HTR-8/SVneo (cell line): ENCODE measurements at places on chromosomes 4 and X.

GRCh38 chrX:129495900-129496299 lies 27.4 kb downstream of the SMARCA1 start:
- no peak for DNase-seq

DNA sequence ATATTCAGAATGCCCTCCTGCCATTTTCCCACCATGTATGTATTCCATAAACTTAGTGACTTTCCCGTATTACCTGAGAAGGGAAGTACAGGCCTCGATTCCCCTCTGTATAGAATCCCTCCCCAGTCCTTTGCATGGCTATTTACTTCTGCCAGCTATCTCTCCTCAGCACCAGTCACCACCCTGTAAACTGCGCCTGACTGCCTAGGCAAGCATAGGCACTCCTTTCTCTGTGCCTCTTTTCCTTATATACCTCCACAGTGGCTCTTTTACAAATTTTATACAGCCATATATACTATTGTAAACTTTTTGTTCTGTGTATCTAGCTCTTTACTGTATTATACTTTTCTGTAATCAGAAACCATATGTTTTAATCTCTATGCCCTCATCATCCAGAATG lies 130.9 kb upstream of the TET2 start:
- DNase-seq, result no peak

GRCh38 chr4:148808416-148808815 lies 366.2 kb upstream of the NR3C2 start:
- DNase-seq, result no peak

DNA sequence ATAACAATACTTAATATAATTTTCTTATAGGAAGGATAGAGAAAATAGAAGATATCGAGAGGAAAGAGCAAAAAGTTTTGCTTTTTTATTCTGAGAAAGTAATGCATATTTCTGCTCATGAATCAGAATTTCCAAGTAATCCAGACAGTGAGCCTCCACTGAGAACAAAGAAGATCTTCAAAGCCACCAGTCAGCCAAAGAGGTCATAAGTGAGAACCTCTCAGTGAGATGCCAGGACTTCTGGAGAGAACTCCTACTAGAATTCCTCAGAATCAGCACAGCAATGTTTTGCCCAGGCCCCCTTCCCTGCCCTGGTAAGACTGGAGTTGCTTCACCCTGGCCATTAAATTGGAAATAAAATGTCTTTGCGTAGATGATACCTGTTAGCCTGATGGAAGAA lies 254.4 kb upstream of the FAT4 start:
- no peak for DNase-seq

DNA sequence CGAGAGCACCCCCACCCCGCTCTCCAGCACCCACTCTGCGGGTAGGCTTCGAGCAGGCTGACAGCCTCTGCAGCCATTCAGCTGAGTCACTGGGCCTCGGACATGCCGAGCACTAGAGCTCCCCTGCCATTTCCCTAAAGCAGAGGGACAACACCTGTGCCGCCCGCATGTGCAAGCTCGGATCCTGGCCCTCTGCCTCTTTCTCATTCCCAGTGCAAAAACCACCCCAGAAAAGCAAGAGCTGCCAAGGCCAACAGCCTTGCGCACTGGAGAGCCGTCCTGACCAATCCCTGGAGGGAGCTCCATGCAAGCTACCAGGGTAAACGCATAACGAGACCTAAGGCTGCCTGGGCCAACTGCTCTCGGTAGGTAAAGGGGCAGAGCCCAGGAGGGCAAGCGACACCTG lies 5.3 kb downstream of the HCFC1 start:
- no peak for DNase-seq

DNA sequence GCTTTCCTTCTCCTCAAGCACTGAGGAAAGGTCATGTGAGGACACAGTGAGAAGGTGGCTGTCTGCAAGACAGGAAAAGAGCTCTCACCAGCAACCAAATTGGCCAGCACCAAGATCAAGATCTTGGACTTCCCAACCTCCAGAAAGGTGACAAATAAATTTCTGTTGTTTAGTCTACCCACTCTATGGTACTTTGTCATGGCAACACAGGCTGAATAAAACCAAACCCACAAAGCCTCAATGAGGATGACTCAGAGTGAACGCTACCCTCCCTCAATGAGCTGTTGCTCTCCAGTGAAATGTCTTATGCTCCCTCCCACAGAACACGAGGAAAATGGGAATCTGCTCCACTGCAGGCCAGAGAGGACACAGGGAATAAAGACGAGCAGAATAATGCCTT lies 244.1 kb downstream of the RAB28 start:
- DNase-seq, result no peak

- DNase-seq, result no peak
Observed at GRCh38 chr4:69104719-69105275, 8.5 kb downstream of the UGT2B7 start.

- DNase-seq, result no peak
Observed at GRCh38 chr4:139628184-139629012, 37.2 kb upstream of the MGST2 start.

DNA sequence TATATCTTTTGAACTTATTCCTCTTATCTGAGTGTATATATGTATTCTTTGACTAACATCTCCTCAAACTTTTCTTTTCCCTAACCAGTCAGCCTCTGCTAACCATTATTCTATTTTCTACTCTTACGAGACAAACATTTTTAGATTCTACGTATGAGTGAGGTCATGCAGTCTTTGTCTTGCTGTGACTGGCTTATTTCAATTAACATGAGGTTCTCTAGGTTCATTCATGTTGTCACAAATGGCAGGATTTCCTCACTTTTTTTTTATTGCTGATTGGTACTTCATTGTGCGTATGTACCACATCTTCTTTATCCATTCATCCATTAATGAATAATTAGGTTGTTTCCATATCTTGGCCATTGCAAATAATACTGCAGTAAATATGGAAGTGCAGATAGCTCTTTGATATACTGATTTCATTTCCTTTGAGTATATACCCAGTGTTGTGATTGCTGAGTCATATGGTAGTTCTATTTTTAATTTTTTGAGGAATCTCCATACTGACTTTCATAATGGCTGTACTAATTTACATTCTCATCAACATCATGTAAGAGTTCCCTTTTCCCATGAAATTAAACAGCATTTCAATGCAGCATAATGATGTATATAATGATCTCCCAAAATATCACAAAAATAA lies 80.1 kb downstream of the HS3ST1 start:
- no peak for DNase-seq

- DNase-seq, result no peak
Observed at GRCh38 chrX:34768290-34768689, 111.2 kb upstream of the TMEM47 start.

- no peak for DNase-seq
Observed at GRCh38 chrX:97666890-97667289, 783.2 kb downstream of the RPA4 start.

- no peak for DNase-seq
Observed at GRCh38 chrX:19810802-19811201, 76.6 kb downstream of the SH3KBP1 start.

GRCh38 chr4:20592663-20593062 lies 107.6 kb upstream of the PACRGL start:
- DNase-seq, result no peak

DNA sequence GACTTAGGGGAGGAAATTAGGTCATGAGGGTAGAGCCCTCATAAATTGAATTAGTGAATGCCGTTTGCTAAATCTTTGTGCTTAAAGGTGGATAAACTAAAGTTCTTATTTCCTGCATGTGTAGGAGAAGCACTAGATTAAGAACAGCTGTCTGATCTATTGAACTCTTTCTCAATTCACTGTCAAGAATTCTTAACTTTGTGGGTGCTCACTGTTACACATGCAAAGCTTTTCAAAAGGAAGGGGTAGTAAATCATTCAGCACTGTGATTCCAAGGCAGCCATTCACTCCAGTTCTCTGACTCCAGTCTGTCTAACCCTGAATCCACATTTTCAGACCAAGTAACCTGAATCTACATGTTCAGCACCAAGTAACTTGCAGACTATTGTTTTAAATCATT lies 1520.1 kb downstream of the PCDH18 start:
- DNase-seq, result peak; percentile 34

DNA sequence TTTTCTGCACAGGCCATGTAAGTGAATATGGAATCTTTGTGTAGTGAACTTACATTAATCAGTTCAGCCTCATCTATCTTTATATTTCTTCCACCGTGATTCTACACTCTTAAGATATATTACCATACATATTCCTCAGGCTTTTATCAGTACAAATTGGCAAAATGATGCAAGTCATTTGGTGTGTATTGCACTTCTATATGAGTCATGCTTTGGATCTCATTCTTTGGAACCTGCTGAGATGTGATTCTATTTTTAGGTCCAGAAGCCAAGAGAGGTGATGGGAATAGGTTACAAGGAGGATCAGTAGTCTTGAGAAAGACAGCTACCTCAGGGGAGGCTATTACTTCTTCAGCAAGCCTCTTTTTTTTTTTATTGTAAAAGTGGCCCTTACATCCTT lies 204.4 kb downstream of the ZNF330 start:
- no peak for DNase-seq

- no peak for DNase-seq
Observed at GRCh38 chrX:132214518-132214917, 4.7 kb downstream of the RAP2C start.

DNA sequence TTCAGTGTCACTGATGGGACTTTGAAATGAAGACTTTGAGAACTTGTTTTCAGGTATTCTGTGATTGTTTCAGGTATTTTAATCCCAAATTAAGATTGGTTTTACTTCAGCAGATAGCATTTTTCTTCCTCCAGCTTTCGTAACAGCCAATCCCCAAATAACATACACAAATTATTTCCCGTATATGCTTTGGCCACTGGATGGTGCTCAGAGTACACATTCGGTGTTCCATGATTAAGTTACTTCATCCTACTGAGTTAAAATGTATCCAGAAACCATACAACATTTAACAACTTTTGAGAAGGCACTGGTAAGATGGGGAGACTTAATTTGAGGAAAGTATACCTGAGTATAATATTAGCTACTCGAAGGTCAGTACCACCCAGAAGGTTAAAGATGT lies 233.4 kb upstream of the FAM47A start:
- no peak for DNase-seq

GRCh38 chr4:25953740-25954139 lies 39.7 kb downstream of the SMIM20 start:
- peak; percentile 18 for DNase-seq

DNA sequence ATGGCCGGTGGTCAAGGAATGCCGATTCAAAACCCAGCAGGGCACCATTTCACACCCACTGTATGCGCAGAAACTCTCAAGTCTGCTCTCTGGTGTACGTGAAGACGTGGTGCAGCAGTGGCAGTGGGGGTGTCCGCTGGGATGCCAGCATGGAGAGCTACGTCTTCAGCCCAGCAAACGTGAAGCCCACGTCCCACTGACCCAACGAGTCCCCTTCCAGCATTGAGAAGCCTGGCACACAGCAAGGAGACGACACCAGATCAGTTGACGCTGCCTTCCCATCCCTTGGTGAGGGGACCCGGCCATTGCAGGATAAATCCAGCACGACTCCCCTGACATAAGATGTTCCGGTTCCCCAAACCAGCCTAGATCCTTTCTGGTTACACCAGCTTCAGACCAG lies 2.2 kb upstream of the PLXNB3 start:
- DNase-seq, result no peak

DNA sequence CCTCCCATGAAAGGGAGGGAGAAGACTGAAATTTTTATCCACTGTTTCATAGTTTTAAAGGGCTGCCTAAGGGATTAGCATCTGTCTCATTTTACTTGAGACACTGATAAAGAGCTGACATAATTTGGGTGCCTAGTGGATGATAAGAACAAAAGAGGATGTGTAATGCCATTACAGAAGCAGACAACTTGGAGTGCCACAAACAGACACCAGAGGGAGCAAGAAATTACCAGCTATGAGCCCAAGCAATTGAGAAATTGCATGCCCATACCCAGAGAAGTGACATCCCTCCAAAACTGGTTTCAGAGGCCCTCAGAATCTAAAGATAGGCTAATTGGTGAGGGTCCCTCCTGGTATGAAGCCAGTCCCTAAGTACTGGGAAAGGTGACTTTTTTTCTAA lies 38.5 kb upstream of the POU3F4 start:
- peak; percentile 0 for DNase-seq

GRCh38 chrX:68724531-68725020 lies 77.1 kb downstream of the STARD8 start:
- DNase-seq, result no peak

- DNase-seq, result no peak
Observed at GRCh38 chr4:929096-929765, 2.9 kb downstream of the GAK start.

DNA sequence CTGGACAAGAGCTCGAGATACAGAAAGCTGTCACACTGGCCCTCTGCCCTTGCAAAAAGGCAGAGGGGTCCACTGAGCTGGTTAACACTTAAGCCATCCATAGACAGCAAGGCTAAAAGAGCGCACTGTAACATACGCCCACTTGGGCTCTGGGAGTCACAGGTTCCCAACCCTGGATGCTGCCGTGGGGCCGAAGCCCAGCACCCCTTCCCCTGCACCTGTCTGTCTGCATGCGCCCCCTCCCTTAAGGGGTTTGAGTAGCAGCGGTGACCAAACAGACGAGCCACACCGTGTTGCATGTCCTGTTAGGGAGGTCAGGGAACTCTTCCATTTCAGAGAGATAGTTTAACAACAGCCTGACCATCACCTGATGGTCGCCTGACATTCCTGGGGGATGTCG lies 138.4 kb upstream of the GALNTL6 start:
- DNase-seq, result no peak

GRCh38 chr4:54741202-54741601 lies 83.4 kb downstream of the KIT start:
- DNase-seq, result no peak

DNA sequence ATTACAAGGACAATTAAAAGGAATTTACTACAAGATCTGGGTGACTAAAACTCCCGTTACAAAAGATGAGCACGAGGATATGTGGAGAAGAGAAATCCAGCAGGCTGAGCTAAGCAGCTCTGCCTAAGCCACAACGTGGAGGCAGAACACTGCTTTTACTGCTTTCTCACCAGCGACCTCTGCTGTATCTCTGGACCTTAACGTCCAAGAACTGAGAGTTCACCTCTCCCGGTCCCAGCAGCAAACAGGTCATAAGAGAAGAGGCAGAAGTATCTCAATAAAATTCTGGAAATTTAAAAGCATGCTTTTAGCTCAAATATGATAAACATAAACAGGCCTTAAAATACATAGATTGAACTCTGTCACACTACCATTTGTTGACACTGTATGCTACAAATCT lies 81.0 kb downstream of the ADGRA3 start:
- DNase-seq, result peak; percentile 23

DNA sequence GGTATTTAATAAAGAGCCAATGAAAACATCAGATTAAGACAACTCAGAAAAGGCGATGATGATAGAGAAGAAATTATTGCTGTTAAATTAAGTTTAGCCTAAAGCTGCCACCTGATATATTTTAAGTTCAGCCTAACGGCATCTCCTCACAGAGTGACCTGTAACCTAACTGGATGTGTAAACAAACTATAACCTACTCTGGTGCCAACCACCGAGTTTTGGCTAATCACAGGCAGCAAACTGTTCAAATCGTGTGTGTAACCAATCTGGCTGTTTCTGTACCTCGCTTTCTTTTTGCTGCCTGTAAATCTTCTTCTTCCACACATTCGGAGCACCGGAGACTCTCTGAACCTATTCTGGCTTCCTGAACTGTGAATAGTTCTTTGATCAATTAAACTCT lies 37.8 kb upstream of the MED14 start:
- no peak for DNase-seq

GRCh38 chr4:69054578-69055200 lies 41.6 kb upstream of the UGT2B7 start:
- peak; percentile 5 for DNase-seq
